ENCODE measurements at places on chromosomes 16 and 17.

- no peak for DNase-seq
These were observed 43.6 kb downstream of the SMG6 start for GRCh38 chr17:2259769-2260536.

- peak; percentile 46 for DNase-seq
These were observed 1.1 kb downstream of the PHF12 start for GRCh38 chr17:28950017-28950751.

DNA sequence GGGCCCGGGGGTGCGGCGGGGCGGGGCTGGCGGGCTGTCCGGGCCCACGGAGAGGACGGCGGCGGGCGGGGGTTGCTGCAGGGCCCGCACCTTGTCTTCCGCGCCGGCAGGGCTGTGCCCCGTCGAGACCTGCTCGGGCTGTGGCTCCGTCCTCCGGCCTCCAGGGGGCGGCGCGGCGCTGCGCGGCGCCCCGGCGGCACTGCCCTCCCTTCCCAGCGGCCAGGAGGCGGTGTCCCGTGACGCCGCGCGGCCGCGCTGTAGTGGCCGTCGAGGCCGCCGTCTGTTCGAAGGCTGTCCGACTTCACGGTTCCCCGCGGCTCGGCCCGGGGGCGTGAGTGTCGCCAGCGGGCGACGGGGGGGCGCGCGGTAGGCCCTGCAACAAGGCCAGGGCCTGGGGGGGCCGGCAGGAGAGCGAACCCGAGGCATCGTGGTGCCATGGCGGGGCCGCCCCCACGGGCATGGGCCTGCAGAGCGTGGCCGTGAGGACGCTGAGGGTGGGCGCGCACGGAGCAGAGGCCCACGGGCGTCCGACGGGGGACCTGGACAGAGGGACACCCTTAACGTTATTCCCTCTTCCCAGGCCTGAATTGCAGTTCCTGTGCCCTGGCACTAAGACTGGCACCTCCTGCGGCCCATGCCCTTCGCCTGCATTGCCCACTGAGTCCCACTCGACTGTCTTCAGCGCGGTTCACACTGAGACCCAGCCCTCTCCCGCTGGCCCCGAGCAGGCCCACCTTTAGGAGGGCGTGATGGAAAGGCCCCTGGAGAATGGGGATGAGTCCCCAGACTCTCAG is at the start of gene PLEKHG4:
TSS of gene PLEKHG4 (plus strand) at position 237 of the 794 bp plus-strand sequence. CDS start at position 750, 513 bp downstream.
- peak; percentile 94 for DNase-seq

GRCh38 chr17:37848690-37849616 is 75.3 kb upstream of the TBC1D3K start:
- DNase-seq: peak; percentile 31

DNA sequence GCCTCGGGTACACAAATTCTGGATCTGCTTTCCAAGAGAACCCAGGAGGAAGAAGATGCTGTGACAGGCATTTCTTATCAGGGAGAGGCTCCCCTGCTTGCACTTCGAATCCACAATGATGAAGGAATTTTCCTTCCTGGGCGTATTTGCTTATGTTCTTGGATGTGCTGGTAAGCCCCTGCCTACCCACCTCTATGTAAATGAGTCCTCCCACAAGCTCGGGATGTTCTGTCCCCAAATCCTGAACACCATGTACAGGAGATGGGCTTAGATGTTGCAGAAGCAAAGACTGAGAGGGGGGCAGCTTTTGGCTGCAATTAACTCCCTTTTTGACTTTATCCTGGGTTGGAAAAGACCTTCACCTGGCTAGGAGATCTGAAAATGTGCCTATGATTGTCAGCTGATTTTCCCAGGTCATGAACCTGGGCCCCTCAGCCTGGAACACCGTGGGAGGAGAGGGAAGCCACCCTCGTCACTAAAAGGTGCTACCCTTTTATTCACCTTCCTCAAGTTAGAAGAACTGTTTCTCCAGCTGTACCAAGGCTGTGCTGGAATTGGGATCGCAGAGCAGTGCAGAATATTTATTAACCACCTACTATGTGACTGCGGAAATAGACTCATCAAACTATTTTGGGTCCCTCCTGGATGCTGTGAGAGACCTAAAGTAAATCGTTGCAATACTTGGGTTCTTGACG is 150.1 kb downstream of the RBFOX1 start:
- DNase-seq: no peak

DNA sequence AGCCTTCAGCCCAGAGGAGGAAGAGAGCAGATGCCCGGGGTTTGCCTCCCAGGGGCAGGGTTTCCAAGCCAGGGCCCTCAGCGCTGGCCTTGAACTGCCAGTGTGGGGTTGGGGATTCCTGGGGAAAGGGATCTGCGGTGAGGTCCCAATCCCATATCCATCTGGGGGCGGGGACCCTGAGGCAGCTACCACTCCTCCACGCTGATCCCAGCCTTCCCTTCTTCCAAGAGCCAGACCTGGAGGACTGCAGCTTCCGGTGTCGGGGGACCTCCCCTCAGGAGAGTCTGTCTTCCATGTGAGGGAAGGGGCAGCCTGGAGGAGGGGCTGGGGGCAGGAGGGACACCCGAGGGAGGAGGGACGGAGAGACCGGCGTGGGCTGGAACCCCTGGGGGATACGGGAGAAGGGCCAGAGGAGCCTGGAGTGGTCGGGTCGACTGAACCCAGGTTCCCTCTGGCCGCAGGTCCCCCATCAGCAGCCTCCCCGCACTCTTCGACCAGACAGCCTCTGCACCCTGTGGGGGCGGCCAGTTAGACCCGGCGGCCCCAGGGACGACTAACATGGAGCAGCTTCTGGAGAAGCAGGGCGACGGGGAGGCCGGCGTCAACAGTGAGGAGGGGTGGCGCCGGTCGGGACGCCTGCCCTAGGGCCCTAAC is 10.7 kb upstream of the CISD3 start:
- no peak for DNase-seq

- DNase-seq: no peak
These were observed 45.2 kb downstream of the TMEM100 start for GRCh38 chr17:55677446-55677845.

DNA sequence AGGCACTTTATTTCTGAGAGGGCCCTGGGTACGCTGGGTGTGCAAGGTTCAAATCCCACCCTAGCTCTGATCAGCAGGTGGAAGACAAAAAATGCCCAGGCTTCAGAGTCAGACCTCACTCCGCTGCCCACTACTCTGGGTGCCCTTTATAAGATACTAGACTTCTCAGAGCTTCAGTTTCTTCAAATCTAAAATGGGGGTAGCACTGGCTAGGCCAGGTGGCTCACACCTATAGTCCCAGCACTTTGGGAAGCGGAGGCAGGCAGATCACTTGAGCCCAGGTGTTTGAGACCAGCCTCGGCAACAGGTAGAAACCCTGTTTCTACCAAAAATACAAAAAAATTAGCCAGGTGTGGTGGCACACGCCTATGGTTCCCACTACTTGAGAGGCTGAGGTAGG is 1.7 kb downstream of the USB1 start:
- no peak for DNase-seq

DNA sequence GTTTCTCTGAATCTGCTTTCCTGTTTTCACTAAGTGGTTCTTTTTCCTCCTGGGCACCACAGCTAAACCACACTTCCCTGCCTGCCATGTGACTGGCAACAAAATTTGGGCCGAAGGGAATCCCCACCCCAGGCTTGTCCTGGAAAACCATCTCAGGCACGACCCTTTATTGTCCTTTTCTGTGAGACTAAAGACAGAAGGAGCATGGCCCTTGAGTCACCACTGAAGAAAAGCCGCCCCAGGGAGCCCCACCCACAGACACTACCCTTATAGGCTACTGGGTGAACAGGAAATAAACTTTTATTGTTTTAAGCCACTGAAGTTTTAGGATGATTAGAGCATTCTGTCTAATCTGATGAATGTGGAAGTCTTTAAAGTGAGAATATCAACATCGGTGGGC is 88.6 kb upstream of the BRD7 start:
- no peak for DNase-seq
